ENCODE measurements at places on chromosomes 1 and 21.

GRCh38 chr1:233520261-233521191 is 93.4 kb upstream of the KCNK1 start:
- no peak for DNase-seq

DNA sequence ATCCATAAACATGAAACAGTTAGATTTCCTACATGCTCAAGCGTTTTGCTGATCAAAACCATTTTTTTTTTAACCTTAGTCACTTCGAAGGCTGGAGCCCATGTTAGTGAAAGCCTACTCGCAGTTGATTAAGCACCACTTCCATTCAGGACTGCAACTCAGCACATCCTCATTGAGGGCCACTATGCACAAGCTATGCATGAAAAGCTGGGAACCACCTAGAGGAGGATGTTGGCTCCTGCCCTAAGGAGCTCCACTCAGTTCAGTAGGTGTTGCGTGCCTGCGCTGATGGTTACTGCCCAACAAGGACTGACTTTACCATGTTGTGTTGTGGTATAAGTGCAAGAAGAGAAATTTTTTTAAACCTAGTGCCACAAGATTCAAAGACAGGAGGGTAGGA is 181.4 kb upstream of the L1TD1 start:
- no peak for DNase-seq

DNA sequence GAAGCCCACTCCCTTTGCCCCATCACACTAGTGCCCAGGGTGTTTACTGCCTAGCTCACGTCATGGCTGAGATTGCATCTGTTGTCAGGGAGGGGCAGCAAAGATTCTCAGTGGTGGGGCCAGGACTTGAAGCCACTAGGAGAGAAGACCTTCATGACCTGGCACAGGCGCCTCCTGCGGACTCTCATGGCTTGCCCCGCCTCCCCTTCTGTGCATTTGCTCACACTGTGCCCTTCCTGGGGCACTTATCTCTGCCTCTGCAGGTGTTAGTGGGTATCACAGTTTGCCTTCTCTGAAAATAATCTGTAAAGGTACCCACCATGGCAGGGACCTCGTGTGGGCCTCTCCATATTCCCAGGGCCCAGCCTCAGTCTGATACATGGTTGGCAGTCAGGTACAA is 20.1 kb downstream of the PTPRU start:
- no peak for DNase-seq

- DNase-seq = no peak
Observed at GRCh38 chr1:237204841-237205240, 162.9 kb downstream of the RYR2 start.

GRCh38 chr1:117162816-117163215 is 41.3 kb upstream of the TRIM45 start:
- no peak for DNase-seq

DNA sequence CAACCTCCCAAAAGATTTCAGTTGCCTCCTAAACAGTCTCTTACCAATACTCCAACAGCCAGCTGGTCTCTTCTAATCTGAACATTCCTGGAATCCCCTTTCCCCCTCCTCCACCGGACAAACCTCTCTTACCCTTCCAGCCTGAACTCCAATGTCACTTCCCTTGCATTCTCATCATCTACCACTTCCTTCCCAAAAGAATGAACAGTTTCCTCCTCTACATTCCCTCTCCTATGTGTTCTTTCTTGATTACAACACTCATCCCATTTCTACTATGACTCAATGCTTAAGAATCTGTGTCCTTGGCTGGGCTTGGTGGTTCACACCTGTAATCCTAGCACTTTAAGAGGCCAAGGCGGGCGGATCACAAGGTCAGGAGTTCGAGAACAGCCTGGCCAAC is 417.1 kb downstream of the SETD4 start:
- no peak for DNase-seq

- no peak for DNase-seq
Observed at GRCh38 chr1:207440626-207441025, 13.5 kb upstream of the CR2 start.

- DNase-seq = no peak
Observed at GRCh38 chr1:229452956-229453801, 19.3 kb upstream of the ACTA1 start.

DNA sequence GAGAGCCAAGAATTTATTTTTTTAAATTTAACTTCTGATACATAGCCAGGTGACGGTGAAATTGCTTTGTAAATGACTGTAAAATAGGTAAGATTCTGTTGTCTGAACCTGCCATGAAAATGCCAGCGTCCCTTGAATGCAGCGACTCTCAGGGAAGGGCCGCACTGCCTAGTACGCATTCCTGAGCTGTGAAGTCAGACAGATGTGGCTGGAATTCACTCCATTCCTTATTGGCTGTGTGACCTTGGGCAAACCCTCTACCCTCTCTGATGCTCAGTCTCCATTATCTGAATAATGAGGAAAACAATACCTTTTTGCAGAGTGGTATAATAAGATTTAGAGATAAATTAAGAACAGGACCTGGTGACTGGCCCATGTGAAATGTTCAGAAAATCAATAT is 167.1 kb upstream of the DAB1 start:
- no peak for DNase-seq

GRCh38 chr1:117268535-117269455 is 58.1 kb upstream of the VTCN1 start:
- no peak for DNase-seq

GRCh38 chr1:192729500-192729899 is 79.3 kb upstream of the RGS2 start:
- no peak for DNase-seq

DNA sequence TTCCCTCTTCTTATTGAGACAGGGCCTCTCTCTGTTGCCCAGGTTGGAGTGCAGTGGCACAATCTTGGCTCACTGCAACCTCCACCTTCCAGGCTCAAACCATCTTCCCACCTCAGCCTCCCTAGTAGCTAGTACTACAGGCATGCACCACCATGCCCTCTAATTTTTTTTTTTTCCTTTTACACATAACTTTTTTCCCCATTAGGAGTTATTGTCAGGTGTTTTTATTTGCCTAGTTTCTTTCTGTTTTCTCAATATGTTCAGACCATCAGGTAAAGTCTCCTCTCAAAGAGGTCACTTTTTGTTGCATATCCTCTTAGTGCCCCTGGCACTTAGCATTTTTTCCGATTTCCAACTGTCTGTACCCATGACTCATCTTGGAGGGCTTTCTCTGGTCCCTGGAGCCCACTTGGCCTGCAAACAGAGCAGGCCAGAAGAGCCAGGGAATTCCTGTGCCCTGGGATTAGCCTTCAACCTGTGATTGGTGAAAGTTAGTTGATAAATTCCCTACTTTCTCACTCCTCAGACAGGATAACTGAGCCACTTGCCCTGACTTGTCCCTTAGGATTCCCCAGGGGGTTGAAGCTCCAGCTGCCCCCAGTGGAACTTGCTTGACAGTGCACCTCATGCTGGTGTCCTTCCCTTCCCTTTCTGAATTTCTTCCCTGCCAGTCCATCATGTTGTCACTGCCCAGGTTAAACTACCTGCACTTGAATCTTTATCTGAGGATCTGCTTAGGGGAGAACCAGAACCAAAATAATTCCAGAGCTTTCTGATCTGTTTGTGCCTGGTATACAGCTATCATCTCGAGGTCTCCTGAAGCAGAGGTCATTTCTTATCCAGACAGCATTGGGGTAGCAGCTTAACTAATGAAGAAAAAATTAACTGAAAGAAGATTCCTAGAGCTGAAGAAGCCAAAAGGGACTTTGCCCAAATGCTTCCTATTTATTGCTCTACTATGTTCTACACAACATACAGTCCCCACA is 2.4 kb downstream of the NTPCR start:
- peak; percentile 50 for DNase-seq

DNA sequence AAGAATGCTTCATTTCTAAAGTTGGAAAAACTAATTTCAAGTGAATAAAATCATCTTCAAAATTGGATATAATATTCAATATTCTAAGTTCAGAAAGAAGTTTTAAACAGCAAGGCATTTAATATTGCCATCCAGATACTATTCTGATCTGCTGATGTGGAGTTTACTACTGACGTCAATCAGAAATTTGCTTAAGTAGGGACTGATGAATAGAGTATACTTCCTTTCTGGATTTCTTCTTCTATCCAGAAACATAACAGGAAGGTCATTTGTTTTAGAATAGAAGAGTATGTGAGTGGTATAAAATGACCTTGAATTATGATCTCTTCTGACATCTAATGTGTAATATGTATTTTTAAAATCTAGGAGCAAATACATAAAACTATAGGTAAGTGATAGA is 308.1 kb upstream of the ADGRL2 start:
- DNase-seq = no peak

GRCh38 chr1:5514527-5515183 is 477.6 kb downstream of the NPHP4 start:
- DNase-seq = peak; percentile 68

DNA sequence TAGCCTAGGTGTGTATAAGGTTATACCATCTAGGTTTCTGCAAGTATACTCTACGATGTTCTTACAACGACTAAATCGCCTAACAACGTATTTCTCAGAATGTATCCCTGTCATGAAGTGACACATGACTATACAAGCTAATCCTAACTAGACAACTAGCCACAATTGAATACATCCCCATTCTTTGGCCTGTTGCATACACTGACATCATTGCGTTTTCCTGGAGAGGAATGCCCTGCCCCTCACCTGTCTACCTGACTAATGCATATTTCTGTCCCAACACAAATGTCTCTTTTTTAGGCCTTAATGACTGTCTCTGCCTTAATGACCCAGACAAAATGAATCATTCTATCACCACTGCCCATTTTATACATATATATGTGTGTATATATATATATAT is 8.5 kb upstream of the NFIA start:
- DNase-seq = no peak

- DNase-seq = no peak
Observed at GRCh38 chr1:48563021-48563420, 91.0 kb upstream of the SPATA6 start.

Measured in CD4-positive, alpha-beta T cell treated with Interleukin-6 for 4 hours (primary cell).